ENCODE measurements at places on chromosomes 3 and 15. TPM values are rescaled to one million over a fixed set of nuclear protein-coding genes. Genes with fewer than 3 reads are reported as not detected.

GRCh38 chr3:166177130-166177529 lies 339.9 kb upstream of the BCHE start:
- no peak for DNase-seq

GRCh38 chr15:50018491-50018890 lies 100.5 kb downstream of the ATP8B4 start:
- no peak for DNase-seq

Gene CILP
- polyA plus RNA-seq: 5.4 TPM

DNA sequence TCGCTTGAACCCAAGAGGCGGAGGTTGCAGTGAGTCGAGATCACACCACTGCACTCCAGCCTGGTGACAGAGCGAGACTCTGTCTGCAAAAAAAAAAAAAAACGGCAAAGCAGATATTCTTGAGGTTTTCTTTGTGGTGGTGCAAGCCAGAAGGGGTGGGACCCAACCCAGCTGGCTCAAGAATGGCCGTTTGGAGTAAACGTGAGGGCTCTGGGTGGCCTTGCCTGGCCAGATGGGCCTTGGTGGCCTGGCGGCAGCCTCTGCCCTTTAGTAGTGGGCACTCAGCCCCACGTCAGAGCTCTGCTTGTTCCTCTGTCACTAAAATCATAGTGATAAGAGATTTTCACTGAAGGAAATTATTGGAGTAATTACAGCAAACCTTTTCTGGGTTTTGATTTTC lies 50.5 kb downstream of the ATP1B3 start:
- DNase-seq: no peak

GRCh38 chr15:84832448-84833040 lies 15.4 kb downstream of the ALPK3 start:
- DNase-seq: no peak

DNA sequence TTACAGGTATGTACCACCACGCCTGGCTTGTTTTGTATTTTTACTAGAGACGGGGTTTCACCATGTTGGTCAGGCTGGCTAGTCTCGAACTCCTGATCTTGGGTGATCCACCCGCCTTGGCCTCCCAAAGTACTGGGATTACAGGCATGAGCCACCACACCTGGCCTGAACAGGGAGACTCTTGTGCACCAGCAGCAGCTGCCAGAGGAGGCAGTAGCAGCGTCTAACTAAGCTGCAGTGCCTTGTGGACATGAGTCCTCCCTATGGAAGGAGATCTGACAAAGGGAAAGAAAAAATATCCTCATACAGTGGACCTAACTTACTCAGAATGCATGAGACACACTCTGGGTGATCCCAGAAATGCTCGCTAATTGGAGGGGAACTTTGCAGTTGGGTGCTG lies 36.8 kb upstream of the NEO1 start:
- no peak for DNase-seq

GRCh38 chr3:115660646-115661337 lies 37.5 kb downstream of the GAP43 start:
- no peak for DNase-seq

Gene FGF7
- 15.6 TPM for polyA plus RNA-seq

DNA sequence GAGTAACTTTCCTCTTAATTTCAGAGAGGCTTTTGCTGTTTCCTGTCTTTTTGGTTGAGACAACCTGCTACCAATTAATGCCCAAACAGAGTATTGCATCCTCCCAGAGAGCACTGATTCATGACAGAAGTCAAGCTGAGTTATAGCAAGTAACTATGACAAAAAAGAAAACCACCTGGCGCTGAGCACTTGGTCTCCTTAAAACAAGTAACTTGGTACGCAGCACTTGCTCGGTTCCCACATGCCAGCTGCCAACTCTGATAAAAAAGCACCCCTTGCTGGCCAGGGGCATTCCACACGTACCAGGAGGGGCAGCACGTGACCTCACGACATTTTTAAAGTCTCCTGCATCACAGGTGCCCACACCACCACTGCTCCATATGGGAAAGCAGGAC lies 13.5 kb upstream of the MYO5C start:
- DNase-seq: no peak

Gene HDGFL3
- 10.0 TPM for polyA plus RNA-seq

- no peak for DNase-seq
These were observed 7.8 kb downstream of the DLL4 start for GRCh38 chr15:40936709-40937666.

- no peak for DNase-seq
These were observed 29.9 kb upstream of the NOX5 start for GRCh38 chr15:68984586-68984985.

DNA sequence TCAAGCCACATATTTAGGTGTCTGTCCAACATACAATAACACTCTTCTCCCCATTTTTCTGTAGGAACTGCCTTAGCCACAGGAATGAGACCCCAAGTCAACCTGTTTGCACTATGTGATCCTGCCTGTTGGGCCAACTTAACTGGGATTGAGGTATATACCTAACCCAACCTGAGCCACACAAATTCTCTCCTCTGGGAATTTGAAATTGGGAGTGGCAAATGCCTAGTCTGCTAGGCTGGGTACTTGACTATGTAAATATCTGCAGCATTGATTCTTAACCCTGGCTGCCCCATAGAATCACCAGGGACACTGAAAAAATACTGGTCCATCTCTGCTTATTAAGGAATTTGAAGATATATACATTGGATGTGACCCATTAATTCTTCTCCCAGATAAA lies 35.2 kb upstream of the TNIK start:
- DNase-seq: no peak

DNA sequence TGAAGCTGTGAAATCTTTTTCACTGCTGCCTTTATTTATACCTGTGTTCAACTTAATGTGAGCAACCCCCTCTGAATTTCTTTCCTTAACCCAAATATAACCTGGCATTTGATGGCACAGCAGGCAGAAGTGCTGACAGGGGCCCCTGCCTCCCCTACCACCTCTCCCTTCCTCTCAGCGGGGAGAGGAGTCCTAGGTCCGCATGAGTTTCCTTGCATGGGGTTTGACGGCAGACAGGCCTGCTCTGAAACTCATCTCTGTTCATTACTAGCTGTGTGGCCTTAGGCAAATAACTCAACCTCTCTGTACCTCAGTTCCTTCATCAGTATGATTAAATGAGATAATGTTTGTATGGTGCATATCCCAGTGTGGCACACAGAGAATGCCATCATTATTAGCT lies 79.7 kb downstream of the SEC22A start:
- DNase-seq: no peak

DNA sequence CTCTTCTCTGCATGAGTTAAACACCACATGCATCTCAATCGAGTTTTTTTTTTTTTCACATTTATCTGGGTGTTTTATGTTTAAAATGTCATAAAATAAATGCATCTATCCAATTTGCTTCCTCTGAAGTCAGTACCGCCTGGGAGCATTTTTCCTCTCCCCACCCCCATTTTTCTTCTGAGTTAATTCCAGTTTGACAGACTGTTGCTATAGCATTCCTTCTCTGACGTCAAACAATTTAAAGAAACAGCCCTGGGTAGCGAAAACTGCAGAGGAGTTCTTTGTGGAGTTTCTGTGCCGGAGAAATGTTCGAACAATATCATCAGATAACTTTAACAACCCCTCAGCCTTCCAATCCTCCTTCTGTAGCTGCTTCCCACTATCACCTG lies 900 bp upstream of the GNB4 start:
- DNase-seq: no peak

Gene GPR171
- 0.46 TPM for polyA plus RNA-seq

GRCh38 chr3:73653351-73653750 lies 28.6 kb upstream of the PDZRN3 start:
- no peak for DNase-seq

GRCh38 chr3:4681301-4681700 lies 188.2 kb downstream of the ITPR1 start:
- no peak for DNase-seq

DNA sequence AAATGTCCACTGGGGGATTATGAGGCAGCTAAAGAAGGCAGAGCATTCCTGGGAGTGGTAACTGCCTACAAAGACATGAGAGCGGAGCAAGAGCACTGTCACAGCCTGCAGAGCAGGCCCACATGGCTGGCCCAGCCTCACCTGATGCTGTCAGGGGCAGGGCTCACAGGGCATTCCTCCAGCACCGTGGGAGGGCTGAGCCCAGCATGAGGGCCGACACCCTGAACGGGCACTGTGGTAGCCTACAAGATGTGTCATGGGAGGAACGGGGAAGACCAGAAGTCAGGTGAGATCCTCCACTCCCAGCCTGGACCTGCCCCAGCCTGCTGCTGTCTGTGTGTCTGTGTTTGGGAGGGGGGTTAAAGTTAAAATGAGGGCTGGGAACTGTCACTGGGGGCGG lies 30.1 kb downstream of the CCDC12 start:
- no peak for DNase-seq

DNA sequence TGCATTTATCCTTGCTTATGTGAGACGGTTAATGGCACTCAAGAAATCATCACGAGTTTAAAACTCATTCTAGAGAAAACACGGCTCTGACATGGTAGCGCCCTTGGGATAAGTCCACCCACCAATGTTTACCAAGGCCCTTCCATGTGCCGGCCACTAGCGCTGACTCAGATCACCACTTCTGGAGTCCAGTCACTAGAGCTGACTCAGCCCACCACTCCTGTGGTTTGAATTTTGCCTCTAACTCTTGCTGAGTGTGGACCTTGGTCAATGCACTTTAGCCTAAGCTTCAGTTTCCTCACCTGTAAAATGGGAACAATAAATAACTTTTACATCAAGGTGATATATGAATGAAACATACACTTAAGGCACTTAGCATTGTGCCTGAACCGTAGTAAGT lies 358.4 kb upstream of the PROK2 start:
- no peak for DNase-seq

DNA sequence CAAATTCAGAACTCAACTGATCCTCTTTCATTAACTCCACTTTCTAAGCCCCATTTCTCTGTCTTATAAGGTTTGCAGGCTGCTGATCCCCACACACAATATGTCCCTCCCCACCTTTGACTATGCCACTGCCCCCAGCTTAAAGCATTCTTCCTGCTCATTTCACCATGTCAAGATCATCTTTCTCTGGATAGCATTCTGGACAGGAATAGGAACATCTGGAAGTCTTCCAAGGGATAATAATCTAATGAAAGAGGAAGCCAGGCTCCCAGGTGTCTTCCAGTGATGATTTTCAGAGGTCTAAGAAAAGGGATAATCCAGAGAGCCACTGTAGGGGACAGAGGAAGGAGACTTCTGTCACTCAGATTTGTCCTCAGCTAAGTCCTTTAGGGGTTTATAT lies 54.6 kb upstream of the GALNT15 start:
- DNase-seq: no peak

- DNase-seq: no peak
These were observed 72.1 kb downstream of the ANO10 start for GRCh38 chr3:43549626-43550290.

Gene SNURF
- 34.2 TPM for polyA plus RNA-seq

Gene GPR87
- polyA plus RNA-seq: not detected

GRCh38 chr15:40285554-40286011 lies 2.7 kb upstream of the ANKRD63 start:
- DNase-seq: no peak

Gene DTWD1
- polyA plus RNA-seq: 10.6 TPM

GRCh38 chr3:11459186-11459824 lies 184.4 kb downstream of the VGLL4 start:
- no peak for DNase-seq

- no peak for DNase-seq
These were observed 154.5 kb downstream of the THRB start for GRCh38 chr3:24340161-24340560.

- DNase-seq: no peak
These were observed 144.6 kb downstream of the MCTP2 start for GRCh38 chr15:94375997-94376396.

Gene PAQR5
- 10.2 TPM for polyA plus RNA-seq

Gene GHRL
- not detected for polyA plus RNA-seq

Gene ACKR2
- polyA plus RNA-seq: 1.2 TPM

Gene TF
- polyA plus RNA-seq: 14.8 TPM

- DNase-seq: no peak
These were observed 1185.8 kb upstream of the ALCAM start for GRCh38 chr3:104180906-104181305.

Gene POLQ
- under 0.01 TPM for polyA plus RNA-seq

- DNase-seq: peak; percentile 86
These were observed 94.7 kb downstream of the LRIG1 start for GRCh38 chr3:66406163-66406562.

- no peak for DNase-seq
These were observed 31.7 kb upstream of the IP6K2 start for GRCh38 chr3:48748754-48749153.

Gene TLR9
- polyA plus RNA-seq: 0.98 TPM

Gene GOLGA6B
- not detected for polyA plus RNA-seq

DNA sequence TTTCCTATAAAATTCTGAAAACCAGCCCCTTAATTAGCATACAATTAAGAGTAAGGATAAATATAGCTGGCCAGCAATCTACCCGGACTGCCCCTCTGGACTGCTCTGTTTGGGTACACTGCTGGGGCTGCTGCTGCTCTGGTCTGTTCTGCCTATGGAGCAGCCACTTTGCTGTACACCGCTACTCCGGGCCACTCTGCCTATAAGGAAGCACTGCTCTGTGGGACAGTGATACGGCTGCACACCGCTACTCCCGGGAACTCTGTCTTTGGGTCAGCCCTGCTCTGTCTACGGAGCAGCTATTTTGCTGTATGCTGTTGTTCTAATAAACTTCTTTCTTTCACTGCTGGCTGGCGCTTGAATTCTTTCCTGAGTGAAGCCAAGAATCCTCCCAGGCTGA lies 316.5 kb upstream of the PLSCR5 start:
- no peak for DNase-seq

- DNase-seq: no peak
These were observed 13.7 kb downstream of the GRK7 start for GRCh38 chr3:141776885-141777284.

- DNase-seq: no peak
These were observed 24.0 kb downstream of the PLXNA1 start for GRCh38 chr3:127006781-127007436.

- no peak for DNase-seq
These were observed 19.3 kb downstream of the PDZRN3 start for GRCh38 chr3:73605412-73605811.

DNA sequence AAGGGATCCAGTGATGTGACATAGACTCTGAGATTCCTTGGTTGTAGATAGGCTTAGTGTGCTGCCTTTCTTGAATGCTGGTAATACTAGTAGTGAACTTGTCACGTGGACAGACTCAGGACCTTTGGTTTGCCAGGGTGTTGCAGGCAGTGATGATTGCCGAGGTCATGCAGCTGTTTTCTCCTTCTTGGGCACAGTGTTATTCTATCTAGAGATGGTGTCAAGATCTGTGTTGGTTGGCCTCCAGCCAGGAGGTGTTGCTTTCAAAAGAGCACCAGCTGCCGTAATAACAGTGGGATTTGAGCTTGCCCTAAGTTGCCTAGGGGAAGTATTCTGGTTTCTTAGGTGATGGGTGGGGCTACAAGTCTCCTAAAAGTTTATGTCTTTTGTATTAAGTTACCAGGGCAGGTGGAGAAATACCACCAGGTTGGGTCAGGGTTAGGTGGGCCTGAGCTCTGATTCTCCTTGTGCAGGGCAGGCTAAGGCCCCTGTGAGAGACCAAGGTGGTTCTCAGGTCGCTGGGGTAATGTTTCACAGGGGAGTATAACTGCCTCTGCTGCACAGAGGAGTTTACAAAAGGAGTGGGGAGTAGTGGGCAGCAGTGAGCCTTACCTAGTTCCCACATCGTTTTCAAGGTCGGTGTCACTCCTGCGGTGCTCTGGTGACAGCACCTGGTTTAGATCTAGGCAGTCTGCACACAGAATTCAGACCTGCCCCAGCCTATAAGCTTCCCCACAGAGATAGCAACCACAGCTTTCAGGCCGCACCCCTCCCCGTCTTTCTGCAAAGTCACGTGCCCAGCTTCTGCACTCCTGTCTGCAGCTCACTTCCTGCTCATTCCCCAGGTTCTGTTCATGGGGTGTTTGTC lies 350.3 kb downstream of the DOCK3 start:
- no peak for DNase-seq

- DNase-seq: no peak
These were observed 400.4 kb downstream of the TIGIT start for GRCh38 chr3:114694251-114694650.

All from sigmoid colon (tissue), 7 donors.